ENCODE measurements at places on chromosomes 5 and 9. TPM values are rescaled to one million over a fixed set of nuclear protein-coding genes. Genes with fewer than 3 reads are reported as not detected.

PLAC8L1 gene
- polyA plus RNA-seq, result not detected

SLC1A1 gene
- polyA plus RNA-seq, result 0.77 TPM

DNA sequence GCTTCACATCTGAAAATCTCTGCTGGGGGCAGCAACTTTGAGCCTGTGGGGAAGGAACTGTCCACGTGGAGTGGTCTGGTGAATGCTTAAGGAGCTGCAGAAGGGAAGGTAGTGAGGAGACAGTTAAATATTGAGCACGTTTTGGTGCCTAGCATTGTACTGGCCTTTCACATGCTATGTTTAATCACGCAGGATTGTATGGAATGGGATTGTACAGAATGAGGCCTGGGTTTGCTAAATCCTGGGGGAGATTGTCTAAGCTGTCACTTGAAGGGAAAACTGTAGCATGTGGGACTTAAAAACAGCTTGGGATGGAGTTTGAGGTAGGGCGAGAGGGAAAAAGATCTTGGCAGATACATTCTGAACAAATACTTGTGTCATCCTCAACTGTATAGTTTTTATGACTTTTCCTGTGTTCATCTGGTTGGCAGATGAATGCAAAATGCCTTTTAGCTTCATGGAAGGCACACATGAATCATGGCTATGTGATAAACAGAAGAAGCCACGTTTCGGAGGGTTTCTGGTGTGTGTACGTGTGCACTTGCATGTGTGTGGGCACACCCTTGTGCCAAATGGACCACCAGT, 106.6 kb downstream of the TMC1 start:
- DNase-seq, result no peak
- H3K4me3 ChIP-seq, result no peak overlapping the region
- H3K27me3 ChIP-seq, result no peaks in the 10 kb centered on the region
- H3K4me1 ChIP-seq, result peaks cover 5% of the 10 kb centered on the region

- no peaks in the 10 kb centered on the region for H3K4me1 ChIP-seq
- DNase-seq, result no peak
- H3K36me3 ChIP-seq, result no peaks in the 10 kb centered on the region
- no peak overlapping the region for H3K27ac ChIP-seq
- no peaks in the 10 kb centered on the region for H3K27me3 ChIP-seq
Observed at GRCh38 chr9:123438821-123439220, 82.8 kb downstream of the CRB2 start.

- H3K4me3 ChIP-seq, result no peak overlapping the region
- no peak for DNase-seq
- H3K36me3 ChIP-seq, result no peaks in the 10 kb centered on the region
- H3K4me1 ChIP-seq, result no peaks in the 10 kb centered on the region
- H3K27me3 ChIP-seq, result no peaks in the 10 kb centered on the region
- no peak overlapping the region for H3K27ac ChIP-seq
Observed at GRCh38 chr5:35665096-35665495, 47.4 kb downstream of the SPEF2 start.

DNA sequence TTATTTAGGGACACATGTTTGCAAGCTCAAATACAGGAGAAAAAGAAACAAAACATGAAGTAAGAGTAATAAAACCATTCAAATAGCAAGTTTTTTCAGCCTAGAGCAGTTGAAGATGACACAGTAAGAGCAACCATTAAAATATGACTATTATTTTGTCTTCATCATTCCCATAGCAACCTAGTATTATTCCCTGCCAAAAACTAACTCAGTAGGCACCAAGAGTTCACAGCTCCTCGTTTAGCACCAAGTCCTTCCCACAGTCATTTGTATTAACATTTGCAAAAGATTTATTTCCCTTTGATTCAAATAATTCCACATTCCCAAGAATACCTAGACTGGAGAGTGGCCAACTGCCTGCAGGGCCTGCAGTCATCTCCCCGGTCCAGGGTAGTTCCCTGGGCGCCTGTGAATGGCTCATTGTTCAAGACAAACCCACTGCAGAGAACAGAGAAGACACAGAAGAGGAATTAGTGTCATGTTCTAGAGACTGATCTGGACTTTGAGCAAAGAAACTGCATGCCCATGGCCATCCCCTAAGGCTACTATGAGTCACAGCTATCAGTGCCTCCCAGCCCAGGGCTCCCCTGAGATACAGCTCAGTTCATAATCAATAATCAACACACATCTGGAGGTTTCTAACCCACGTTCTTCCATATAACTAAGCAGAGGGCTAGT, 139.1 kb upstream of the MAP3K1 start:
- DNase-seq, result peak; percentile 48
- peak overlapping the region; percentile 47 for H3K27ac ChIP-seq
- no peaks in the 10 kb centered on the region for H3K27me3 ChIP-seq
- H3K4me1 ChIP-seq, result peaks cover 23% of the 10 kb centered on the region
- no peak overlapping the region for H3K4me3 ChIP-seq
- no peaks in the 10 kb centered on the region for H3K36me3 ChIP-seq

- no peaks in the 10 kb centered on the region for H3K36me3 ChIP-seq
- no peaks in the 10 kb centered on the region for H3K4me1 ChIP-seq
- no peak overlapping the region for H3K4me3 ChIP-seq
- H3K27me3 ChIP-seq, result no peaks in the 10 kb centered on the region
Observed at GRCh38 chr5:35828082-35828598, 28.6 kb upstream of the IL7R start.

DNA sequence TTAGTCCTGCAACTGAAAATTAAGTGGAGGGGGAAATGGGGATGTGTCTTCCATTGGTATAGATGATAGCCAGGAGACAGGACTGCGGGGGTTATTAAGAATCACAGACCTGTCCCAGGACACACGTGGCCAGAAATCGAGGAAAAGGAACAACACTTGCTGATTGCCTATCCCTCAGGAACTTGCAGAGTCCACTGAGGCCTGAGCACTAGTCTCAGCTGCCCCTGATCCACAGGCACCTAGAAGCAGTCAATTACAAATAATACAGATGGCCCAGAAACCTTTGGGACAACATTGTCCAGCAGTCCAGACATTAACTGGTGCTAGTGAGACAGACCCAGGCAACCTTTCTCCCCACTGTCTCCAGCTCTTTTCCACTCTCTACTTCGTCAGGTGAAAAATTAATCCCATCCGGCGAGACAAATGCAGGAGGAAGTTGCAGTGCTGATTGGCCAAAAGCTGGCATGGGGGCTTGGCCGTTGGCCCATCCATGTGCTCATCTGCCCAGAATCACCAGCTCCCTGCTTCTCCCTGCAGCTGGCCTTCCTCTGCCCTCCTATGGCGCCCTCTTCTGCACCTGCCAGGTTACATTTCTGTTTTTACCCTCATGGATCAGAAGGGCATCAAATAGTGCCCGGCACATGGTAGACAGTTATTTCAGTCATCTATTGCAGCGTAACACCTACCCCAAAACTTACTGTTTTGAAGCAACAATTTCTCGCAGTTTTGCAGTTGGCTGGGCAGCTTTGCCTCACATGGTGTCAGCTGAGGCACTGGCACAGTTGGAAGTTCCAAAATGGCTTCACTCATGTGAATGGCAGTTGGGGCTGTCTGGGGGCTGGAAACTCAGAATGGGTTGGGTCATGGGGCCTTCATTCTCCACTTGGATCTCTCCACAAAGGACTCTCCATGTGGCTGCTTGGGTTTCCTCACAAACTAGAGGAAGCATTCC, 3.6 kb upstream of the B4GALT1 start:
- H3K36me3 ChIP-seq, result no peaks in the 10 kb centered on the region
- DNase-seq, result no peak
- H3K4me1 ChIP-seq, result peaks cover 20% of the 10 kb centered on the region
- no peak overlapping the region for H3K27ac ChIP-seq
- no peaks in the 10 kb centered on the region for H3K27me3 ChIP-seq
